ENCODE measurements at places on chromosomes 7 and 10.

DNA sequence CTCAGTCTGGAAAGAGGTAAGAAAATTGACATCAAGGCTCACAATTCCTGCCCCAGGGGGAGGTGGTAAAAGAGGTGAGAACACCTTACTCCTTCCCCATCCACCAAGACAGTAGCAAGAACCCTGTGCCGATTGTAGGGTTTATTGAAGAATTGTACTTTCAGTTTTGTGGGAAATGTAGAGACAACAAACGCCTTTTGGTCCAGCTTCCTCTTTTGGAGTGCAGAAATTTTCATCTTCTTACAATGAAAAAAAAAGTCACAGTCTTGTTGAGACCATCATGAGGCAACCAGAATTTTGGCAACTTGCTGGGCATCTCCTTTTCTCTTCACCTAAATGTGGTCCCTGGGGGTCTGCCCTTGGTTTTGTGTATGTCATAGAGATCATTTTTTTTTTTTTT, 217.7 kb downstream of the TMEM178B start:
- DNase-seq: no peak

DNA sequence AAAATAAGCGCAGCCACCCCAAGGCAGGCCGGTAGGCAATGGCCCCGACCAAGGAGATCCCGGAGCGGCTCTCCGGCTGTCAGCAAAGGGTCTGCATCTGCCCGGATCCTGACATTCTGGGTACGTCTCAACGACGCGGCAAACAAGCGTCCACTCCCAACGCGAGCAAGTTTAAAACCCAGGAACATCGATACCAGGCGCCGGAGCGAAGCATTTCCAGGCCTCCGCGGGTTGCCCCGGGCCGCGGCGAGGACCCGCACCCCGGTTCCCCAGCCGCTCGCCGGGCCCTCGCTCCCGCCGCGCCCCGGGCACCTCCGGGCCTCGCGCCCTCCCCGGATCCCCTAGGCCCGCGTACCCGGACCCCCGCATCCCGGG, 453 bp downstream of the URGCP start:
- peak; percentile 29 for DNase-seq

GRCh38 chr7:109582211-109582610, 1012.5 kb downstream of the DNAJB9 start:
- DNase-seq: no peak

- DNase-seq: no peak
These were observed 691.1 kb downstream of the PHTF2 start for GRCh38 chr7:78489476-78490240.

GRCh38 chr7:41292487-41292886, 410.4 kb downstream of the INHBA start:
- DNase-seq: no peak

DNA sequence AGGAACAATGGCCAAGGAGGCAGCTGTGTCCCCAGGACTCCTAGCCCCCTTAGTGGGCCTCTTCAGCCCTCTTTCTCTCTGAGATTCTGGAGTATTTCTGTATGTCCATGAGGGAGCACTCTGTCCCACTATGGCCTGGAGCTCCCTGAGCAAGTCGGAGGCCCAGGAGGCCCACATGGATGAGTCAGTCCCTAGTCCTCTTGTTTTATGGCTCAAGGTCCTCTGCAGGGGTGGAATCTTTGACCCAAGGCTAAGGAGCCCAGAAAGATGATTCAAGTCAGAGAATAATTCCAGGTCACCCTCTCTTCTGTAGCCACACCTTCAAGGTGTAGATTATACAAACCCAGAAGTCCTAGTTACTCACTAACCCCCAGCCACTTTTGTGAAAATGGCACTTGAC, 125.6 kb downstream of the PLXNA4 start:
- no peak for DNase-seq

DNA sequence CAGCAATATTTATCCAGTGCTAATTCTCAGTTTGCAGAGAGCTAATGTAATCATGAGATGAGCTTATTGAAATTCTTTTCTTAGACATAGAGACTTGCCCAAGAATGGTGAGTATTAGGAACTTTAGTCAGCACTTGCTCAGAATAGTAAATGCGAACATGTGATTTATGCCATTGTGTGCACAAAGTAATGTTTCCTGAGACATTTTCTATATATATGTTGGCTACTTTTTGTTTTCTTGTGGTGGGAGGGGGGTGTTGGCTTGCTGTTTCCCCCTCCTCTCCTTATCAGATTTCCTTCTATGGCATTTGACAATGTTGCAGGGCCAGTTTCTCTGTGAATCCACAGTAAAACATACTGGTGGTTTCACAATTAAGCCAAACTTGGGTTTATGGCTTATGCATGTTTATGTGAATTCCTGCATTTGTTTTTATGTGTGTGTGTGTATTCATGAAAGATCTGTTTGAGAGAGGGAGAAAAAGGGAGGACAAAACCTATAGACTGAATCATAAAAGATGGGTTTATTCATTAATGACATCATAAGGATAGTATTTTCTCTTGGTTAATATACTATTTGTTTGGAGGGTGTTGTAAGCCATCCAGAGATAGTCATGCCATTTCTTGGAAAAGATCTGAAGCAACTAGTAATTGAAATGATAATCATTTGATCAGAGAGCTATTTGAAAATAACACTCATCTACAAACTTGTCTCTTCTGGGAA, 36.3 kb downstream of the ARID5B start:
- no peak for DNase-seq

- DNase-seq: no peak
These were observed 27.5 kb downstream of the VWA2 start for GRCh38 chr10:114266521-114266920.

DNA sequence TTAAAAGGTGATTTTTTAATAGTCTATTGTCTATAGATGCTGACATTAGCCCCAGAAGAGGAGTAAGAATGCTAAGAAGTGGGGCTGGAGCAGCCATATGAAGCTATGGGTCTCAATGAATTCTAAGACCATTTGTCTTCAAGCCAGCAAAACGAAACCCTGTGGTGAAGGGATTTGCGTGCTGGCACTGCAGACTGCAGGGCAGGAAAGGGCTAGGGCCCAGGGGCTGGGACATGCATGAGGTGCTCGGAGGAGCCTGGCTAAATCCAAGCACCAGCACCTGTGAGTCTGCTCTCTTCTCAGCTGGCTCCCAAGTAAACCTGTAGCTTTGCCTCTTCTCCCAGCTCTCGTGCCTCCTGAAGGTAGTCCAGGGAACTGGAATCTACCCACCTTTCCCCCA, 1.3 kb upstream of the NDST2 start:
- DNase-seq: no peak

- DNase-seq: peak; percentile 28
These were observed 40.8 kb downstream of the HK1 start for GRCh38 chr10:69318867-69319727.

DNA sequence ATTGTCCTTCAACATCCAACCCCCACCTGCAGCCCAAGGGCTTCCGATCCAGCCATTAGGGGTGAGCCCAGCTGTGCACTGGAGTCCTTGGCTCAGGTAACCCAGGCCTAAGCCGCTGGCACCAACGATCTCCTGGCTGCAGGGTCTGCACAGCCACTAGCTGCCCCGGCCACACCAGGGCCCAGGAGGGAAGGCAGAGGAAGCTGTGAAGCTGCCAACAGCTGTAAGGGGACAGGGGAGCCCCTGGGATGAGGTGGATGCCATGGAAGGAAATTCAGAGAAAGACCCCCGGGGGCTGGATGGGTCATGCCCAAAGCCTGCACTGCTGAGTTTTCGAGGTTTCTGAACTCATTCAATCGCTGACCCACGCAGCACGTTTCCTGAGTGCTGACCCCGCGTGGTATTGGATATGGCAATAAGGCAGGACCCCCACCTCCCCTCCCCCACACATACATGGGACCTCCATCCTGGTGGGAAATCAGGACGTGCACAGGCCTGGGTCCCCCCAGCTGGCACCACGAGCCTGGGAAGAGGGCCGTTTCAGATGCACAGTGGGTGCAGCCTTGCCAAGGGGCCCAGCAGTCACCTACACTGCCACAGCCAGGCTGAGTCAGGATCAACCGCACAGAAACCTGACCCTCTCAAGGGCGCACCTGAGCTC, 170.3 kb downstream of the DIP2C start:
- DNase-seq: no peak

DNA sequence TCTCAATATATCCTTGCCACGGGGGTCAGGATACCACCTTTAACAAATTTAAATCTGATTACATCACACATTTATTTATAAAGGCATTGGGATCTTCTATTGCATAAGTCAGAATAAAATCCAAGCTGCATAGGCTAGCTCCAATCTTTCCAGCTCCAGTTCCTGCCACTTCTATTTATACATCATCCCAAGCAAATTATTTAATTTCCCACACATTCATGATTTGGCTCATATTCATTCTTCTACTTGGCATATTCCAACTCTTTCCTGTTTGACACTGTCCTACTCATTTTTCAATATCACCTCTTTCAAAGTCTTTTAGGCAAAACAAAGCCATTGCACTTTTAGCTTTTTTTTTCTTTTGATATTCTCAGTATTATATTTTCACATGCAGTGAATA, 579.0 kb upstream of the FZD8 start:
- no peak for DNase-seq

GRCh38 chr10:32981760-32982159, 23.7 kb upstream of the ITGB1 start:
- DNase-seq: no peak

- no peak for DNase-seq
These were observed 137.3 kb upstream of the FRMD4A start for GRCh38 chr10:14468023-14468441.

GRCh38 chr10:33858326-33858725, 523.9 kb upstream of the NRP1 start:
- no peak for DNase-seq

- no peak for DNase-seq
These were observed 7.8 kb downstream of the ZNF862 start for GRCh38 chr7:149846021-149846420.

DNA sequence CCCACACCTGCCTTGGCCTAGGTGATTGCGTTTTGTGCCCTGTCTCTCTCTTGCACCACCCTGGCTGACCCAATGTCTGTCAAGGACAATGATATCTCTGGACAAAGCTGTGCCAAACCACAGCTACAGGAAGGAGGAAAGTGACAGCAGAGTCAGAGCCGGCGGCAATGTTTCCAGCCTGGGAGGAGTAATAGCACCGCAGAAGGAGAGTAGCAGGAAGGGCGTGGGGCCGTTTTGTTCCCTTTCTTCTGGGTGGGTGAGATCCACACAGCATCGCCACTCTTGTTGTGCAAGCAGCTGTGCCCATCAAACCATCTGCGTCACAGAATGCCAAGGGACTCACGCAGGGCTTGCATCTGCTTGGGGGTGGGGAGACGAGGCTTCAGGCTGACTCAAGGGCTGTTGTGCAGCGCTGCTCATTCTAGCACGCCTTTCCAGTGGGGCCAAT, 341.6 kb upstream of the AUTS2 start:
- DNase-seq: no peak

GRCh38 chr7:125644109-125644508, 714.5 kb upstream of the POT1 start:
- DNase-seq: no peak

- no peak for DNase-seq
These were observed 66.2 kb upstream of the SRPK2 start for GRCh38 chr7:105454921-105455320.

- DNase-seq: no peak
These were observed 339.9 kb upstream of the LRRN3 start for GRCh38 chr7:110750931-110751605.

DNA sequence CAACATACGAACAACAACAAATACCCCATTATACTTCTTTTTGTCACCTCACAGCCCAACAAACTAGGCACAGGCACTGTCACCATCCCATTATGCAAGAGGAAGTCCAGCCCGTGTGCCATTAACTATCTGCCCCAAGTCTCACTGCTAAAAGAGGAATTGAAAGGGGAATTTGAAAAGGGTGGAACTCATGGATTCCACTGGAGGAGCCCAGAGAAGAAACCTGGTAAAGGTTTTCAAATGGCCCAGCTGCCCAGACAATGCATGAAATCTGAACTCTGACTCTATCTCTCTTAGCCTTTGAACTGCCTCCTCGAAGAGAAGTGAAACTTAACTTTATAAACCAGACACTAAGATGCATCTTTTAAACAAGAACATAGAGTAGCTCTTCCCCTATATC, 130.0 kb downstream of the PLXNA4 start:
- no peak for DNase-seq

DNA sequence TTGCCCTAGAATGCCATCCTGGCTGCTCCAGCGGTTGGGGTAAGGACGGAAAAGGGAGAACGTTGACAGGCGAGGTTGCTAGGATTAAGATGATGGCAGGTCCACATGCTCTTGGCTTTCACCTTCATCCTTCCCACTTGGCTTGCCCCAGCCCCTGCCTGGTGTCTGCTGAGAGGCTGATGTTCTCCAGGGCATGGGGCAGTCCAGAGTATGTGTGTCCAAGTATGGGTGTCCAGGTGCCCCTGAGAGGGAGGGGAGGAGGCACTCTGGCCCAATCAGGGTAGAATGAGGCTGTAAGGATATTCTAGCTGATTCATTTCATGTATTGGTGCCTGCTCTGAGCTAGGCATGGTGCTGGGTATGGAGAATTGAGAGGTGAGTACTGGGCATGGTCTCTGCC, 12.6 kb downstream of the NEURL1 start:
- no peak for DNase-seq

GRCh38 chr7:33554046-33554445, 351.3 kb upstream of the BMPER start:
- DNase-seq: no peak
